ENCODE measurements at places on chromosomes 1 and 21.
A peak's percentile ranks its signal among the peaks of the same experiment; 100 is the strongest.

GRCh38 chr1:2236695-2237677 is 8.9 kb downstream of the SKI start:
- no peak for DNase-seq

DNA sequence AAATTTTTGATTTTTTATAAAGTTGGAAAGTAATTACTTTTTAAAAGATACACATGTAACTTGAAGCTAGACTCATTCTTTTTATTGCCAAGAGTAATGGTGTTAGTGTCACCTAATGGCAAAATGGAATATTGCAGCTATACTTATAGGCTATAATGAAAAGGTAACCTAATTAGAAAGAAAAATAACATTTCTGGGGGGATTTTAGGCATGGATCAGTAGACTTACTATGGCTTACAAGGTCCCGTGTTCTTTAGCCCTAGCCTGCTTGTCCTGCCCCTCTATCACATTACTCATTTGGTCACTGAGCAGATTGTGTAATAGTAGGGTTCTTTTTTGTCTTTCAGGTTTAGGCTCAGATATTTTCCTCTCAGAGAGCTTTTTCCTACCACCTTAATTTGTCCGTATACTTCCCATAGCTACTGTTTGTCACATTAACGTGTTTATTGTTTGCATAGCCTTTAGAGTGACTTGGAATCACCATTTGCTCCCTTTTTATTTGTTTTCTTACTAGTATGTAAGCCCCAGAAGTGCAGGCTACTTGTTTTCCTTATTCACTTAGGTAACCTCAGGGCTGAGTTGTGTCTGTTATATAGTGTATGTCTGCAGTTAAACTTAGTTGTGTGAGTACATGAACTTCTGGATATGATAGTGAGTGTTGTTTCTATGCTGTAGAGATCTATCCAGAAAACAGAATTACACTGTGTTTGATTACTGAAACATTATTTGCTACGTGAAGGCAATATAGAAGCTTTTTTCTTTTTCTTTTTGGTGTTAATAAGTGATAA is 58.7 kb downstream of the RABGAP1L start:
- peak; percentile 44 for DNase-seq

GRCh38 chr1:165900576-165901380 is 73.4 kb downstream of the UCK2 start:
- peak; percentile 48 for DNase-seq

GRCh38 chr1:91924146-91924545 is 25.1 kb upstream of the BRDT start:
- DNase-seq = no peak

- no peak for DNase-seq
These were observed 9.8 kb downstream of the SLC9A1 start for GRCh38 chr1:27144920-27145661.
